Brain (organoid and tissue), 16 donors: ENCODE measurements at places on chromosomes 1 and 21.

GRCh38 chr1:91529856-91530255 is 29.2 kb downstream of the CDC7 start:
- no peak for DNase-seq

GRCh38 chr1:56050911-56051310 is 528.5 kb downstream of the PLPP3 start:
- no peak for DNase-seq

- DNase-seq = peak; percentile 91
Measured at GRCh38 chr1:201739492-201740085, 89.4 kb upstream of the IPO9 start.

GRCh38 chr1:193971595-193971994 is 785.2 kb upstream of the B3GALT2 start:
- DNase-seq = no peak

DNA sequence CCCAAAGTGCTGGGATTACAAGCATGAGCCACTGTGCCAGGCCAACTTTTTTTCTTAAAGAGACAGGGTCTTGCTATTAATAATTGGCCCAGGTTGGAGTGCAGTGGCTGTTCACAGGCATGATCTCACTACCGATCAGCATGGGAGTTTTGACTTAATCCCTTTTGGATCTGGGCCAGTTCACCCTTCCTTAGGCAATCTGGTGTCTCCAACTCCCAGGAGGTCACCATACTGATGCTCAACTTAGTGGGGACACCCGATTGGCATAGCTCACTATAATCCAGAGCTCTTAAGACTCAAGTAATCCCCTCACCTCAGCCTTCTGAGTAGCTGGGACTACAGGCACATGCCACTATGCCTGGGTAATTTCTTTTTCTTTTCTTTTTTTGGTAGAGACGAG is 64.2 kb upstream of the SCYL3 start:
- no peak for DNase-seq

DNA sequence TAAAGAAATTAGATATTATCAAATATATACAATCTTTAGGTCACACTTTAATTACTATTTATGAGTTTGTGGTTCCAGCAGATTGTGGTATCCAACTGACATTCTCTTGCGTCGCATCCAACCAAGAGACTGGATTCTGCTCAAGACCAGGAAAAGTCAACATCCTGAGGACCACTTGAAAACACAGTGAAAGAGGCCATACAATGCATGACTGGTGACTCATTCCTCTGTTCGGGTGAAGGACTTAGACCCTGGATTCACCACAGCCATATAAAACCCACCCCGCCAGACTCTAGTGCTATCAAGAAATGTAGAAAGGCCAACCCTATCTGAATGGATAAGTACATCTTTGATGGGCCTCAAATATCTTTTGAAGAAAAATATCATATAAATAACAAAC is 14.5 kb upstream of the CFHR4 start:
- no peak for DNase-seq

DNA sequence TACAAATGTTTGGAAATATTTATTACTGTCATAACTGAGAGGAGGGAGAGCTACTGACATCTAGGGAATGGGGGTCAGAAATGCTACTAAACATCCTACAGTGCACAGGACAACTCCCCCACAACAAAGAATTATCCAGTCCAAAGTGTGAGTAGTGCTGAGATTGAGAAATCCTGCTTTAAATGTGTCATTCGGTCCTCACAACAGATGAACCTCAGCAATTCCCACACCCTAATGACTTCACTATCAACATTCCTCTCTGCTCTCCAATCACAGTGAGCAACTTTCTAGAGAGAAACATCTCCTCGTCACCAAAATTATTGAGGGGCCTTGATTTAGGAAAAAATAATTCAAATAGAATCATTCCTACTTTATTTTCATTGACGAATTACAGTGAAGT is 18.0 kb downstream of the OMA1 start:
- no peak for DNase-seq

- peak; percentile 36 for DNase-seq
Measured at GRCh38 chr1:26471498-26472319, 531 bp upstream of the HMGN2 start.

DNA sequence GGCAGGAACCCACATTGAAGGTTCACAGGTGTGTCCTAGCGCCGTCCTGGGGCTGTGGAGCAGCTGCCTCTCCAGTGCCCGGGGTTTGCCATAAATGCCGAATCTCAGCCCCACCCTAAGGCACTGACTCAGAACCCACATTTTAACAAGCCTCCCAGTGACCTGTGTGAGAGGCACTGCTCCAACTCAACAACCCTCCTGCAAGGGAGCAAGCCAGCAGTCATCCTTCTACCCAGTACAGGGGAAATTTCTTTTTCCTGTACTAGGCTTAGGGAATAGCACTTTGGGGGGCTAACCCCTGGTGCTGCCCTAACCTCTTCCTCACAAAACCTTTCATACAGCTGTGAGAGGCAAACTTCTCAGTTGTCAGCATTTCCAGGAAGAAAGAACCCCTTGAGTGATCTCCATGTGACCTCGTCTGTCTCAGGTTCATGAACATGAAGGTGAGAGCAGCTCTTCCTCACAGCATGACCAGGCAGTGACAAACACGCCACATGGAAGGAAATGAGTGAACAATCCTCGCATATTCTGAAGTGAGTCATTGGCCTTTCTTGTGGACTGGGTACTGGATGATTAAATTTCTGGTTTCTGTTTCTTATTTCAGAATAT is 11.4 kb upstream of the BCAR3 start:
- DNase-seq = no peak

GRCh38 chr1:94721240-94721639 is 98.9 kb upstream of the SLC44A3 start:
- DNase-seq = no peak

GRCh38 chr1:56395776-56396175 is 183.6 kb downstream of the PLPP3 start:
- peak; percentile 83 for DNase-seq

DNA sequence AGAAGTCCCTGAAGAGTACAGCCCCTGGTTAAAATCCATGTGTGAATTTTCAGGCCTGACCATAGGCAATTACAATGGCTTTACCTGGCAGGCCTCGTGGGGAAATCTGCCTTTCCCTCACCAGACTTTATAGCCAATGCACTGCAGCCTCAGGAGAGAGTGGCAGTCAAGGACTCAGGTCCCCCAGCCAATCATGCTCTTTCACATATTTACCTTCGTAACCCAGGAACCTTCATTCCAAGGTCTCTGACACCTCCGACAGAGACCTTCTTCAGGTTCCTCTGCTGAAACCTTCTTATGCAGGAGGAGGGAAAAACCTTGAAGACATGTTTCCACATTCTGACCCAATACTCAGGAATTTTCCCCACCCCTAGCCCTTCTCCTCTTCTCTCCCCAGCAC is 118.9 kb downstream of the FASLG start:
- no peak for DNase-seq

GRCh38 chr1:199678771-199679170 is 348.7 kb upstream of the NR5A2 start:
- peak; percentile 20 for DNase-seq

- DNase-seq = no peak
Measured at GRCh38 chr1:93036672-93037071, 42.4 kb upstream of the MTF2 start.

GRCh38 chr1:192735298-192735915 is 73.4 kb upstream of the RGS2 start:
- peak; percentile 49 for DNase-seq

- DNase-seq = no peak
Measured at GRCh38 chr1:30162565-30162964, 560.8 kb downstream of the MATN1 start.

GRCh38 chr1:224831501-224831900 is 98.0 kb upstream of the DNAH14 start:
- DNase-seq = peak; percentile 20

DNA sequence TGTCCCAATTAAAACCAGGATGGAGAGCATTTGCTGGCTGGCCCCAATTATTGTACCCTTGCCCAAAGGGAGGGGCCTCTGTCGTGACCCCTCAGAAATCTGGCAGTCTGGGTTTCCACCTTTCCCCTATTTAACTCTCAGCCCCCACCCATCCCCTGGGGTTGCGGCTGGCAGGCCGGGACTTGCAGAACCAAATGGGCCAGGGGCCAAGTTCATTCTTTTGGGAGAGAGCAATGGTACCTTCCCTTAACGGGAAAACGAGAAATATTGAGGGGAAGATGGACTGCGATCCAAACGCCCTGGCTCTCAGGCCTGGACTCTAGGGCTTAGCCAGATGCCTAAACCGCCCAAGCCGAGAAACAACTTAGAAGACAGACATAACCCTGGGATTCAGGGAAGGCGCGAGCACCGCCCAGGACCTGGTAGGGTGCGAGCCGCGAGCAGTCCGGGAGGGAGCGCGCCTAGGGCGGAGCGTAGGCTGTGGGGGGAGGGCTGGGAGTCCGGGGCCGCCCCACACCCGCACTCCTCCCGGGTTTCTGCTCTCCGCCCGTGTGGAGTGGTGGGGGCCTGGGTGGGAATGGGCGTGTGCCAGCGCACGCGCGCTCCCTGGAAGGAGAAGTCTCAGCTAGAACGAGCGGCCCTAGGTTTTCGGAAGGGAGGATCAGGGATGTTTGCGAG is at the start of gene SLC27A3:
SLC27A3 (plus strand) TSS at position 628 of the 678 bp plus-strand sequence. CDS start 91 bp downstream, outside the sequence.
- DNase-seq = peak; percentile 78

DNA sequence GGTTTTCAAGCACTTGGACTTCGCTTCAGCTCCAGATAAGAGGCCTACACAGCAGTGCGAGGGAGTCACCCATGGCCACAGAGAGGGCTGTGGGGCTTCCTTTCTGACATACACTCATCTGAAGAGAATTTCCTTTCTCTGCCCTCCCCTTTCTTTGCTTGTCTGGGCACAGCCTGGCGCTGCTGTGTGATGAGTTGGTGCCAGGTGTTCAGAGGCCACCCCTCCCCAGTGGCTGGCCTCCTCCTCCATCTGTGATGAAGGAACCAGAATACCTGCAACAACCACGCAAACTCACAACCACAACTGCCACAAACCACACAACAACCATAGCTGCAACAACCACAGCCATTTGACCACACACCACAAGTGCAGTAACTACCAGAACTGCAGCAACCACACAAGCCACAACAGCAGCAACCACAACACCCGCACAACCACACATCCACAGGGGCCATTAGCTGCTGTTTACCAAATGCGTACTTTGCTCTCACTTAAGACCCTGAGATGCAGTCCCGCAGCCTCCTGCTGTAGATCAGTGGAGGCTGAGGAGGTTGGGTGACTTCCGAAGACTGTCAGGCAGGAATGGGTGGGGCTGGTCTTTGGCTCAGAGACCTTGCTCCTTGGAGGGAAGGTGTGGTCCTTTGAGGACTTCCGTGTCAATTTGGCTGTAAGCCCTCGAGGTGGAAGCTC is 71.1 kb downstream of the IER5 start:
- DNase-seq = no peak

- DNase-seq = no peak
Measured at GRCh38 chr1:46053734-46054133, 78.7 kb downstream of the PIK3R3 start.

- DNase-seq = no peak
Measured at GRCh38 chr1:115764541-115764940, 4.0 kb downstream of the CASQ2 start.

GRCh38 chr1:43704838-43705237 is 2.5 kb upstream of the ST3GAL3 start:
- DNase-seq = peak; percentile 6

- no peak for DNase-seq
Measured at GRCh38 chr1:15350551-15351200, 59.0 kb upstream of the EFHD2 start.

- DNase-seq = no peak
Measured at GRCh38 chr1:152502496-152503180, 8.0 kb upstream of the LCE5A start.

DNA sequence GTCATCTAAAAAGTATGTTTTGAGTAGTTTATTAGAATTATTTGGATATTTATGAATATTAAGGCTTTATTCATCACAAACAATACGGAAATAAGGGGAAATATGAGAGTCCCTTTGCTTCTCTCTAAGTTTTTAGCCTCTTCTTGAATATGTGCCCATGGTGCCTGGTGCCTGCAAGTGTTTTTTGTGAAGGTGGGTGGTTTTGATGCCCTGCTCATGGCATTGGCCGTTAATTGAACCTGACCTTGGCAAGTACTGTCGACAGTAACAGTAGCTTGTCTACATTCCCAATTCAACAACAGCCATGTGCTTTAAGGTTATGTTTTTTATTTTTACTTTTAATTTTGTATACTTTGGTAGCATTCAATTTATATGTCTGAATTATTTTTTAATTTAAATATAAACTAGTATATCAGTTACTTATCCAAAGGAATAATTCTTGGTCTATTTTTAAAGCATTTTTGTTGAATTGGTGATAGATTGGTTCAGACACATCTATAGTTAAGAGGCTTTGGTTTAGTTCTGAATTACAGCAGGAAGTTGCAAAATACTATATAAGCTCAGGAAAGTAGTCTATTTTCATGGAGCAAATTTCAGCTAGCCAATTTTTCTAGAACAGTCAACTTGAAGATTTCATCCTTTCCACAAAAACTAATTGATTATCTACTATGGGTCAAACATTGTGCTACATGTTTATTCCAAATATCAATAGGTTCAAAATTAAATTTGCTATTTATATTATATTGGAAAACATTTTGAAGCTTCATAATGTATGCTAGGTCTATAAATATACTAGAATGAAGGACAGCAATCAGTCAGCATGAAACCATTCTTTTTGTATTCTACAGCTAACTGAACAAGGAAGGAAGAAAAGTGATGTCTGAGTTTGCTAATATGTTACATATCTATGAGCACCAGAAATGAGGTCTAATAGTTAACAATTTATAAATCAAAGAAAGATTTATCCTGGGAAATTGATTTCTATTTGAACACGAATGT is 184.4 kb downstream of the MRPL39 start:
- DNase-seq = no peak

GRCh38 chr1:184940226-184940625 is 34.1 kb downstream of the NIBAN1 start:
- DNase-seq = no peak
